ENCODE measurements at places on chromosomes 4 and X.

DNA sequence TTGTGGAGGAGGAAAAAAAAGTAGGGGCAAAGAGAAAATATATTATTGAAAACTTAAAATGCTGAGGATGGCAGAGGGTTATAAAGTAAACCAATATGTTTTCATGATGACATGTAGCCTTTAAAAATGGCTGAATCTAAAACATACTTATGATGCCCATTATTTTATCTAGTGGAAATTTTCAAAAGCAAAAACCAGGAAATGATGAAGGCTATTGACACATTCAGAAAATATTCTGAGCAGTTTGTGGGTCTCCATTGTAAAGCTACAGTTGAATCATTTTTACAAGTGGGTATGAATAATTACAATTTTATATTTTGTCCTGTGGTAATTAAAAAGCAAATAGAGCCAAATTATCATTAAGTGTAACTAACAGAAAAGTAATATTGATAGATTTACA, 10.7 kb downstream of the PLS3 start:
- no peak for DNase-seq

DNA sequence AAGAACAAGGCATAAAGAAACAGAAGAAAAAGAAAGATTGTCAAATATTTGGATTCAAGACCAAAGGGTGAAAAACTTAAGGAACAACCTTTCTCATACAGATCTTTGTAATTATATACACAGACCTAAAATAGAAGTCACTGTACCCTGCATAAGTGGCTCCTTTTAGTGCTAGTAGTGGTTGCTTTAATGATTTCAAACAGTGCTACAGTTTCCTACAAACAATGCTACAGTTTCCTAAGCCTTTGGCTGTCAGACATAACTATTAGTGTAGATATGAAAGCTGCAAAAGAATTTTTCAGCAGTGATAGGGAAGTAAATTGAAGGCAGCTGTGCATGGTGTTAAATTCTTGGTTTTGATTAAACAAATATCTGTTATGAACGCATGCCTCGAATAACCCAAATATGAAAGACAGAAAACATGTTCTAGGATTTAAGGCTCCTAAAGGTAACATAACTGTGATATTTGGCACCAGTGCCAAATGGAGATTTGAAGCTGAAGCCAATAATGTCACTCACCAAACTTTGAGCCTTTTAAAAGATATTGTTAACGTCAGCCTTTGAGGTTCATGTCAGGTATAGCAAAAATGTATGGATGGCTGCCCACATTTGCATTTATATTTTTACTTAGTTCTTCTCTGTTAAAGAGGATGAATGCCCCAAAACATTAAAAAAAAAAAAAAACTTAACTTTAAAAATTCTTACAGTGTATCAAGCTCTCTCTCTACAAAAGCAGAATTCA, 36.6 kb downstream of the SMARCAD1 start:
- no peak for DNase-seq

GRCh38 chr4:11455201-11455835, 26.6 kb upstream of the HS3ST1 start:
- DNase-seq: no peak

DNA sequence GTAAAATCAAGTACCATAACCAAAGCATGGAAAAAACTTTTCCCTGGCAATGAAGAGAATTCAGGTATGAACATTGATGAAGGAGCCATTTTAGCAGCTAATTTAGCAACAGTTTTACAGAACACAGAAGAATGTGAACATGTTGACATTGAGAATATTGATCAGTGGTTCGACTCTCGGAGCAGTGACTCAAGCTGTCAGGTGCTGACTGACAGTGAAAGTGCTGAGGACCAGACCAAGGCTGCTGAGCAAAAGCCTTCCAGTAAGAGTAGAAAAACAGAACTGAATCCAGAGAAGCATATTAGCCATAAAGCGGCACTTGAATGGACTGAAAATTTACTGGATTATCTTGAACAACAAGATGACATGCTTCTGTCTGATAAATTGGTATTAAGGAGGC, 2.8 kb downstream of the TIGD2 start:
- DNase-seq: no peak

DNA sequence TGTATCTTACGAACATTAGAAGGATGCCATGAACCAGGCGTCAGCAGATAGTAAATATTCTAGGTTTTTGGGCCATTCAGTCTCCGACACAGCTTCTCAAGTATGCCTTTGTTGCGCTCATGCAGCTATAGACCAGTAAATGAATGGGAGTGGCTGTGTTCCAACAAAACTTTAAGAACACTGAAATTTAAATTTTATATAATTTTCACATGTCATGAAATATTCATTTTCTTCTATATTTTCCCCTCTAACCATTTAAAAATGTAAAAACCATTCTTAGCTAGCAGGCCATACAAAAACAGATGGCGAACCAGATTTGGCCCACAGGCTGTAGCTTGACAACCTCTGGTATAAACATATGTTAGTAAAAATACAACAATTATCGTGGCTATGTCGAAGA, 151.8 kb upstream of the KIT start:
- no peak for DNase-seq

- DNase-seq: no peak
These were observed 32.6 kb upstream of the PHF8 start for GRCh38 chrX:54076903-54077302.

- no peak for DNase-seq
These were observed 676.7 kb upstream of the LCORL start for GRCh38 chr4:18698119-18698883.

- DNase-seq: no peak
These were observed 13.7 kb upstream of the ADD1 start for GRCh38 chr4:2829933-2830451.

DNA sequence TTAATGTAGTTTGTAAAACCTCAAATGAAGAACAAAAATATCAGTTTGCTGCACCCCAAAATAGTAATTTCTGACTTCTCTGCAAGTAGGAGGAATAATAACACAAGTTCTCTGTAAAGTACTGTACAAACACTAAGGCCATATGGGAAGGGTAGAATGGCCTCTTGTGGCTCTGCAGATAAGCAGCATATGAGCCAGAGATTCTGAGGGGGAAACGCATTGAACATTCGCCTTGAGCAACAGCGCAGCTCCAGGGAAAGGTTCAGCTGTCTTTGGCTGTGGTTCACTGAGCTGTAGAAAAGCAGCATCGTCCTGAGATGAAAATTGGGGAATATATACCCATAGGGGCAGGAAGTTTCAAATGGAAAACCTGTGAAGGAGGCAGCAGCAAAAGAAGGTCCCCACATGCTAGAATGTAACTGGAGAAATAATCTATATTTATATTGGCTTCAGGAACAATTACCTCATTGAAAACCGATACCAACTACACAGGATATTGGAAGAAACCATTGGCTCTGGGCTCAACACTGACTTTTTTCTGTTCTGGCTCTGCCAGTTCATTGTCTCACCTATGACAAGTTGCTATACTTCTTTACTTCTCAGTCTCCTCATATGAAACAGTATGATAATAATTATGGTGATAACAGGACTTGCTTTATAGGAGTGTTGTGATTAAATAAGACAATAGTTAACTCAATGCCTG, 357.6 kb upstream of the CPEB2 start:
- DNase-seq: no peak

DNA sequence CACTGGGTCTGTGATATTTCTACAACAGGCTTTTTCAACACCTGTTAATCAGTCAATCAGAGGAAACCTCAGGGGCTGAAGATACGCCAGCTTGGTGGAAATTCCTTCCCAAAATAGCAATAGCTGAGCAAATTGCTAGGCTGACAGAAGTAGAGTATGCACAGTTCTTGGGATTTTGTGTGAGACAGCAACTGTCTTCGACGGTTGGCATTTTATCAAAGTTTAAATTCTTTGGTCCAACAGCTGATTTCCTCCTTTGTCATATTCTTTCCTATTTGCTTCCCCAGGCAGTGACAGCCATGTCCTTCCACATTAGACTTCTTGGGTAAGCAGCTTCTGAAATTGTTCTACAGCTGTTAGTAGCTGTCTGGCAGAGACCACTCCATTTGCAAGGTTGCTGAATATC, 8.0 kb upstream of the PALLD start:
- DNase-seq: no peak

GRCh38 chr4:14143892-14144291, 516.4 kb upstream of the BOD1L1 start:
- no peak for DNase-seq

- no peak for DNase-seq
These were observed 67.5 kb upstream of the CLDN34 start for GRCh38 chrX:9899640-9900111.

DNA sequence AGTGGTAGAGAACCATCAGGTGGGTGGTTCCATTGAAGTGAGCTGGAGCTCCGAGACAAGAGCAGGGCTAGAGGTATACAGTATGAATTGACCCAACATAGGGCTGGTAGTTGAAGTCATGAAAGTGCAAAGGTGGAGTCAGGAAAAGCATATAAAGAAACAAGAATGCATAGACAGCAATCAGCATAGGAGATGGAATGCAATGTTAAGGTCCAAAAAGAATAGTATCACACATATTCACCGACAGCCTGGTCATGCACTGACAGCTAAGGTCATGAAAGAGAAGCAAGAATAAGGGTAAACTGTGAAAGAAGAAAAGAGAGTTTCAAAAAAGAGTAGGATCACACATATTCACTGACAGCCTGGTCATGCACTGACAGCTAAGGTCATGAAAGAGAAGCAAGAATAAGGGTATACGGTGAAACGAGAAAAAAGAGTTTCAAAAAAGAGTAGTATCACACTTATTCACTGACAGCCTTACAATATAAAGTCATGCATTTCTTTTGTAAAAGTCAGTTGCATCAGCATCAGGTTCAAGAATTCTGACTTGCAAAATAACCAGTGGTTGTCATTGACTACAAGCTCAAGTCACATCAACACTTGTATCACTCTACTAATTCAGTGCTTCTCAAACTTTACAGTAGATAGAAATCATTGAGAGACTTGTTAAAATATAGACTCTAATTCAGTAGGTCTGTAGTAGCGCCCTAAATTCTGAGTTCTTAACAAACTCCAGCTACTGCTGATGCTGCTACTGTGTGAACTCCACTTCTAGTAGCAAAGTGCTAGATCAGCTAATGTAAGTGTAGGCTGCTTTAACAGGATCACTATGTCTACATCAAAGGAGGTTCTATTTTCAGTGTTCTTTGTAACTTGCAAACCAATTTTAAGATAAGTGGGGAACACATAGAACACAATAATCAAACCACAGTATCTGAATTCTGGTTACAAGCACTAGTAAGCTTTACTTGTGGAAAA, 221.9 kb downstream of the PDGFC start:
- DNase-seq: no peak

DNA sequence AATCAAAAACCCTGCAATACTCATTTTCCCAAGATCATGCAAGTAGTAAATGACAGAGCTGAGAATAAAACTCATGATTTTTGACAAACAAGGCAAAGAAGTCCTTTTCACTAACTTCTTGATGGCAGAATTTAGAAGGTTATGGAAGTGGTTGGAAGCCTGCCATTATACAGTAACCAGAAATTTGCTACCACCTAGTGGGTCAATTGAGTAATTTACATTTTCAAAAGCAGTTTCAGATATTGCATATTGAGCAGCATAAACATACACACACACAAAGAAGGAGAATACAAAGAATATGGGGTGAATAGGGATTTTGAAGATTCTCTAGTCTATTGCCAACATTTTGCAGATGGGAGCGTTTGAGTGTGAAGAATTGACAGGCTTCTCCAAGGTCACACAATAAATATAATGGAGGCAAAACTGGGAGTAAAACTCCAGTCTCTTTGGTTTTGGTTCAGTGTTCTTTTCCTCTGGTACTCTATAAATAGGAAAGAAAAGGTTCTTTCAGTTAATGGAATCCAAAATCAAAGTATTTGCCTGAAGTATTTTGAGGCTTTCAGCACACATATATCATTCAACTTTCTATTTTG, 70.2 kb downstream of the GC start:
- DNase-seq: peak; percentile 18

DNA sequence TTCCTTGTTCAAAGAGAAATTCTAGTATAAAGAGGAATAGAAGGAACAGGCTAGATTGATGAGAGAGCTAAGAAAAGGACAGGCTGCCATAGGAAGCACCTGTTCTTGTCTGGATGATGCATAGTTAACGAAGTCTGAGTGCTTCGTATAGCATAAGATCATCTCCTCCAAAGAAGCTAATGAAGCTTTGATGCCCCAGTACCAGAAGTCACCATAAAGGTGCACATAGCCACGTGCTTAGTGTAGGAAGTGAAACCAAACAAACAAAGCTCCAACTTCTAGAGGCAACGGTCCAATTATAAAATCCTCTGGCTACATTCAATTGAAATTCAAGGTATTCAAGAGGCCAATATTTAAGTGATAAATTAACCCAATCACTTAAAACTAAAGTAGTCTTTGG, 31.0 kb downstream of the AFAP1 start:
- no peak for DNase-seq

DNA sequence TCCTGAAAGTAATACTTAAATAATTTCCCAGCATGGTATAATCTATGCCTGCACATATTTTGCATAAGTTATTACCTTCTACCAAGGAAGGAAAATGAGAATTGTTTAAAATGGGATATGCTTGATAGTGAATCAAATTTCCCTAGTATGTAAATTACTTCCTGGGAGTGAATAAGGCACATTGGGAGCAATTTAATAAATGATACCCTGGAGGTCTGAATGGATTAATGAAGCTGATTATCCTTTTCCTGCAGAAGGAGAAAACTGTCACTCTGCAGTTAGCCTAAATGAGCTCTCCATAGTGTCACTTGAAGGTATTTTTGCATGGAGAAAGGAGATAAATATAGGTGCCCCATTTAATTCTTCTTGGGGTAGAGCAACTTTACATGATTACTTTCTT, 2212.0 kb downstream of the PCDH7 start:
- no peak for DNase-seq

DNA sequence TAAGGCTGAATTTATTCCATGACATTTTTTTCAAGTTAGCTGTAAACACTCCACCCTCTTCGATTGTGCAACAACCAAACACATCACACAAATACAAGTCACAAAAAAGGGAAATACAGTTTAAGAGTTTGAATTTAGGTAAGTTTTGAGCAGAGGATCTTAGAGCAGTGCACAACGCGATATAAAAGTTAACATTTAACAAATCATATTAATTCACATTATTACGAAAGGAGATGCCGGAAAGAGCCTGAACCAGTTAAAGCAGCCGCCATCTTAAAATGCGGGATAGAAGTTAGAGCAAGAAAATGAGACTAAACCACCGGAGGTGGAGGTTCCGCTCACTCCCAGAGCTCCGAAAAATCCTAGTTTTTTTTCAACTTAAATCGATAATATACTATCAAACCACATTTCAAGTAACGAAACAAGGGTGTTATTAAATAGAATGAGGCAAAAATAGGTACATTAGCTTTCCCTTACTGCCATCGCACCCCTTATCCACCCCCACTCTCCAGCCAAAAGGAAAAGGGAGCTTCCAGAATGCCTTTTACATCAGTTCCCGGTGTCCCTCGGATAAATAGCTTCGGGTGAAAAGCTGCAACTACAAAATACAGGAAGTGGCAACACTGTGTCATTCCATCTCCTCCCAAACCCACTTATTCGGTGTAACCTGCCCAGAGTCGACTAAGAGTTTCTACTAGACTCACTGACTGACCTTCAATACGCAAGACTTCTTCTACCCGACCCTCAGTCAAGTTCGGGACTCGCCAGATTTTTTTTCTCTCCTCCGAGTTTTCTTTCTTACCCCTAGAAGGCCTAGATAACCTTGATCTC, 1.9 kb downstream of the UBE2D3 start:
- DNase-seq: peak; percentile 60

Measured in CMK (cell line).